ENCODE measurements at places on chromosomes 2 and 18.

DNA sequence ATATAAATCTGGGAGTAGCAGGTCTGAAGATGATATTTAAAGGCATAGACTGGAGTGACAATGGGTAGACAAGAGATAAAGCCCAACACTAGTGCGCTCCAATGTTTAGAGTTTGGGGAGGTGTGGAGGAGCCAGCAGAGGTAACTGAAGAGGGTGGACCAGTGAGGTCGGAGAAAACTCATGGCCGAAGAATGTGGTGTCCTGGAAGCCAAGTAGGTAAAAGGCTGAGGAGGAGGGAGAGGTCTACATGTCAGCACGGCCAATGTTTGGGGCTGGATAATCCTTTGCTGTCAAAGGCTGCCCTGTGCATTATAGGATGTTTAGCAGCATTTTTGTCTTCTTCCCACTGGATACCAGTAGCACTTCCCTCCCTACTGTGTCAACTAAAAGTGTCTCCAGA lies 78.8 kb upstream of the KCNE4 start:
- DNase-seq = no peak

DNA sequence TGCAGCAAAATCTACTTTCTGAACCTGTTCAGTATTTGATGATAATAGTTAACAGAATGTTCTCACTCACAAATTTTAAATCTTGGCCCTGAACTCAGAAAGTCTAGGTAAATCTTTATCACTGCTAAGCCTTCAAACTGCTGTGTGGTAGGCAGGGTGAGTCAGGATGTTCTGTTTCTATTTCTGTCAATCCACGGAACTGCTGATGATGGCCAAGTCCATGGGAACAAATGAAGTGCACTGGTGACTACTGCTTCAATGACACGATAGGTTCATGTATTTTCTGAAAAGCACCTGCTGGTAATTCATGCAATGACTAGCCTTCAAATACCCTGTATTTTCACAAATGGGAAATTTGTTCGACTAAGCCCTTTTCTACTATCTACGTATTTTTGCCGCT lies 14.2 kb downstream of the NIFK start:
- DNase-seq = no peak

- DNase-seq = no peak
Observed at GRCh38 chr2:132719480-132719879, 49.5 kb upstream of the LYPD1 start.

DNA sequence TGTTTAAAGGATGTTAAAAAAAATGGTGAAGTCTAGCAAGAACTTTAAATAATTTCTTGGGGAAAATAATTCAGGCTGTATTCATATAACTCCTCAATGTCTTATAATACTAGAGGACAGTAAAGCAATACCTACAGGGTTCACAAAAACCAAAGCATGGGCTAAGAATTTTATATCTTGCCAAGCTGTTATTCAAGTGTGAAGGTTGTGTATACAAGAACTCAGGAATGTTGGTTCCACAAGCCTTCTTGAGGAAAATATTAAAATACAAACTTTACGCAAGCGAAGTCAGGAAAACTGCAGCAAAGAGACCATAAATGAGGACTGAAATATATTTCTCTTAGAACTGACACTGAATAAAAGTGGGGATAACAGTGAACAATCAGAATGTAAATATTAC lies 76.1 kb upstream of the DNAJC10 start:
- no peak for DNase-seq

DNA sequence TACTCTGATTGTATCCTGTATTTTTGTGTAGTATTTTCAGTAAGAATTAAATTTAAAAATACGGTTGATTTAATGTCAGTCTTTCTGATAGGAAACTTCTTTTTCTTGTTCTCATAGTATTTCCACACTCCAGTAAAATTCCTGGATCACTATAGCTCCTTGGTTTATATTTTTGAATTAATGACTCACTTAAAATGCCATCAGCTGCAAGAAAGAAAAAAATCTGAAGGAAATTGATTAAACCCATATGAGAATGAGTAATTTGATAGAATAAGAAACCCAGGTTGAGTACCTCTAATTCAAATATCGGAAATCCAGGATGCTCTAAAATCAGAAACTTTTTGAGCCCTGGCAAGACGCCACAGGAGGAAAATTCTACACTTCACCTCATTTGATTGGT lies 186.8 kb upstream of the RND3 start:
- DNase-seq = no peak

DNA sequence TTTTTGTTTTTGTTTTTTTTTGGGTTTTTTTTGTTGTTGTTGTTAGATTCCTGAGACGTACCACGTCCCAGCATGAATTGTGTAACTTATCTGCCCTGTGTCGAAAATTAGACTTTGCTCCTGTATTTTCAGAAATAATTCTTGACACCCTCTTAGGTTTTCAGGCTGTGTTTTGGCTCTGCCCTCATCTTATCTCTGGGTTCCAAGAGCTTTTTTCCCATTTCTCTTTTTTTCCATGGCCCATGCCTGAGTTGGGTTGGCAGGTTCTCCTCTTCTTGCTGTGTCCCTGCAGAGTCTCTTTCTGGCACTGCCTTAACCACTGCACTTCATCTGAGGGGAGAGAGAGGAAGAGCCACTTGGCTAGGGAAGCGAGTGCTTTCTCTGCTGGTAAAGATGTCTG lies 42.4 kb downstream of the CTIF start:
- no peak for DNase-seq

DNA sequence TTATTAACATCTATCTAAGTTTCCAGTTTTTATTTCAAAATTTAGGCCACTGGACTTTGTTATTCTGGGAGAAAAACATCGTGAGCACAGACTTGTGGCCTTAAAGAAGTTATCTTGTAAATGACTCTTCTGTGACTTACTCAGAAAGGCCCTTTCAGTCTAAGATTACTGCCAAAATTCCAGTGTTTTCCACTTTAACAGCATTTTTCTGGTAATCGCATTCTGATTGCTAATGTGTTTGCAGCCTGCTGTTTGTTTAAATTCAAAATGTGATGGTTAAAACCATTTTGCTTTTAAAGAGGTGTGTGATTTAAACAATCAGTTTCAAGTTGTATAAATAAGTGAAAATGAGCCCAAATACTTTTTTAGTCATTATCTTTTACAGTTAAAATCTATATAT lies 136.7 kb upstream of the DAPL1 start:
- no peak for DNase-seq

GRCh38 chr2:60661073-60661738 lies 94.9 kb upstream of the PAPOLG start:
- no peak for DNase-seq

- DNase-seq = no peak
Observed at GRCh38 chr2:55137024-55137958, 87.0 kb upstream of the RTN4 start.

DNA sequence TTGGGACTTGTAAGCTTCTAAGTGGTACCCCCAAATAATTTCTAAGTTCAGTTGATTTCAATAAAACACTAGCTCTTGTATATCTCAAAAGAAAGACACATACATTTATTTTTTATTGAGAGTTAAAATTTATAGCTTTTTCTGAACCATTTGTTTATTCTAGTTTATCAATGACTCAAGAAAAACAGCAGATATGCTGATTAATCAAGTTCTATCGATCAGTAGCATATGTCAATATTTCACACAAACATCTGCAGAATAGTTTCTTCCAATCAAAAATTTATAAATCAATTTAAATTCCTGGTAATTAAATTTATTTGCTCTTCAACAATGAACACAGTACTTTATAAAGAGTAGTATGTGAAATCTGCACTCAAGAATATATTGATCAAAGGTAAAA lies 5.3 kb downstream of the FIGN start:
- no peak for DNase-seq

DNA sequence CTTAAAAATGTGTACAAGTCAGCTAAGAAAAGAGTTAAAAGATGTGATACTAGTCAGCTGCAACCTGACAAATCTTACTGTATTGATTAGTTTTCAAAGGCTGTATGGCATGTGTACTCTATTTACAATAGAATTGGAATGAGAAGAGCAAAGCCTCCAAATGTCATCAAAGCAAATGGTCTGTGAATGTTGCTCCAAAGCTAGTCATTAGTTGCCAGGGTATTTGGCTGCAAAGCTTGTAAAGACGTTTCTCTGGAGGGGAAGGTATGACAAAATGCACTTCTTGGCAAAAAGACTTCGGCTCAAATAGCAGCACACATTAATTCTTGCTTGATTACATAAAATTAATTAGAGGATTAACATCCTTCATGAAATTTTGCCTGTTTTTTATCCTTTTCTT lies 59.3 kb downstream of the ETAA1 start:
- no peak for DNase-seq

GRCh38 chr2:230873661-230874401 lies 9.1 kb downstream of the ITM2C start:
- no peak for DNase-seq

All from left forelimb (tissue), 1 donor.